SJSA1 (cell line): ENCODE measurements at places on chromosomes 1 and 21. TPM values are rescaled to one million over a fixed set of nuclear protein-coding genes. Genes with fewer than 3 reads are reported as not detected.

TTC22 gene
- not detected in 2 replicates for total RNA-seq

PLA2G2E gene
- total RNA-seq = not detected in 2 replicates

CLCC1 gene
- total RNA-seq = 66.4 and 77.9 TPM in 2 replicates

CRYBG2 gene
- not detected in 2 replicates for total RNA-seq

FAM3B gene
- total RNA-seq = not detected in 2 replicates

LMX1A gene
- not detected in 2 replicates for total RNA-seq

RCSD1 gene
- 1.3 and 2.3 TPM in 2 replicates for total RNA-seq

OR6K6 gene
- total RNA-seq = not detected in 2 replicates

ALPL gene
- 269 and 410 TPM in 2 replicates for total RNA-seq

LAMC2 gene
- total RNA-seq = 0.18 TPM in 1 of 2 replicates, not detected in the other

FCGR1A gene
- not detected in 2 replicates for total RNA-seq

FCRL6 gene
- not detected in 2 replicates for total RNA-seq

MAP10 gene
- total RNA-seq = not detected in 2 replicates

HRNR gene
- total RNA-seq = 0.03 TPM in 1 of 2 replicates, not detected in the other

GORAB gene
- 7.6 and 14.8 TPM in 2 replicates for total RNA-seq
